NCI-H2081 (cell line): ENCODE measurements at places on chromosomes 5 and 9.

DNA sequence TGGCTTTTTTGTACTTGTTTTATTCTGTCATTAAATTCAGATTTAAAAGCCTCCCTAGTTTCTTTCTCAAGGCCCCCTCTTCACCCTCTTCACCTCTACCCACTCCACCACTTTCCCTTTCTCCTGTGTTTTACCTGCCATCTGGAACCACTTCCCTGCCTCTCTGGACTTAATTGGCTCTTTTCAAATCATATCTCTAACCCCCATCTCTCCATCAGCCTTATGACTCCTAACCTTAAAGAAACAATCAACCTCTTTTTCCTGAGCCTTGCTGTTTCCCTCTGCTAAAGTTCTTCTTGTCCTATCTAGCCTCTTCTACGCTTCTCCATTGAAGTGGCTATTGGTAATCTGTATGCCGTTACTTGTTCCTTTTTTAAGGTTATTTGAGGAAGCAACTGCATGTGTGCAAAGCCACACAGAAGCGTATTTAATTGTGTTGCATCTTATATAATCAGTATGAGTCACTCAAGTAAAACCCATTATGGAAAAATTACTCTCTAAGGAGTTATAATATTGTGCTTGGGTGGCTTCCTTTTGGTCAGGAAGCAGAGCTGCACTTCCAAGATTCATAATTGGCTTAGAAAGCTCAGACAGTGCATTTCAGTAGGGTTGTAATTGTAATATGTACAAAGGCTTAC lies 653.6 kb upstream of the ITGA1 start:
- no peak for DNase-seq

DNA sequence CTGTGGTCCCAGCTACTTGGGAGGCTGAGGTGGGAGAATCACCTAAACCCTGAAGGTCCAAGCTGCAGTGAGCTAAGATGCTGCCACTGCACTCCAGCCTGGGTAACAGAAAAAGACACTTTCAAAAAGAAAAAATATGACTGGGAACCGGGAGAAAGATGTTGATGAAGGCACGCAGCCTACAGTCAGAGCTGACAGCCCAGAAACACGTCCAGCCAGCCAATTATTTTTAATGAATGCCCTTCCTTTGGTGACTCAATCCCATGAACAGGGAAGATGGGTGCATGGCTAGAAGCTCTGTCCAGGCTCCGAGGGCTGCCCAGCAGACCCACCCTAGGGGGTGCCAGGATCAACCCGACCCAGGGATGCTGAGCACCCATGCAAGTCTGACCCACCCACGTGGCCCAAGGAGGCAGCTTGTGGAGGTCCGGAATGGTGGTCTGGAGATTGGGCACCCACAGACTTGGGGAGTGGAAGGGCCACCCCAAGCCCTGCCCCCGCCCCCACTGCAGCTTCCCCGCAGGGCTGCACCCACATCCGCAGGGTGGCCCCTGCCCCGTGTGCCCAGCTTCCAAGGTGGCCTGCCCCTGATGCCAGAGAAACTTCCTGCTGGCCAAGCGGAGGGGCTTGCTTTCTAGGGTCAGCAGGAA lies 51.0 kb downstream of the ADAMTS2 start:
- no peak for DNase-seq

DNA sequence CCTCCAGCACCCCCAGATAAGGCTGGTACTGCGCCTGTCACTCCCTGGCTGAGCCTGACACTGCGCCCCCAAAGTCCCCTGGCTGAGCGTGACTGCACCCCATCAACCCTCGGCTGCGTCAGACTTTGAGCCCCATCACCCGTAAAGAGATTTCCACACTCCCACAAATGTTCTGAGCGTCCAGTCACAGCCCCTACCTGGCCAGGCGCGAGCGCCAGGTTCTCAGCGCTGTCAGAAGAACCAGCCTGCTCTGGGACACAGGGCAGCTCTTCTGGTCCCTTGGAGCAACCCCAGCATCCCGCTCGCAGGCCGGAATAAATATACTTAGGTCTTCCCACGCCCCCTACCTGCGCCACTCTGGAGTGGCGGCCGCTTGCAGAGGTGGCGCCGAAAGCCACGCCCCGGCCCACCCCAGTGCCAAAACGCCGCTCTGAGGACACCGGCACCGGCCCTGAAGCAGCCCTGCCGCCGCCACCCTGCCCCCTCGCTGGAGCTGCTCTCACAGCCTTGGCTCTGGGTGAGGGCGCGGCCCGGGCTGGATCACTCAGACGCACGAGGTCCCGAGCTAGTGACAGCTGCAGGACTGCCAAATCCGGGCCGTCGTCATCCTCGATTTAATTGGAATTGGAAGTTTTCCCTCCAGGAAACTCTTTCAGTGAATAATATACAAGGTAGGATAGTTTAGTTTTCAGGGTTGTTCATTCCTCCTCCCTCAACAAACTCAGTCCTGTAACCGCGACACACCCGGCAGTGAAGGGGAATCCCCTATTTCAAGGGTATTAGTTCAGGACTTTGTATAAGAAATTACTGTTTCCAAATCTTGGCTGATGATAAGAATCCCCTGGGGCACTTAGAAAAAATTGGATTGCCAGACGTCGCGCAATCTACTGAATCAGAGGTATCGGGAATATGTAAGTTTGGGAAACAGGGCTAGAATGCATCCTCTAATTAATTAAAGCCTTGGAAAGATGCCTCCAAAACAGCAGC lies 1.2 kb upstream of the CEMIP2 start:
- DNase-seq = peak; percentile 64

DNA sequence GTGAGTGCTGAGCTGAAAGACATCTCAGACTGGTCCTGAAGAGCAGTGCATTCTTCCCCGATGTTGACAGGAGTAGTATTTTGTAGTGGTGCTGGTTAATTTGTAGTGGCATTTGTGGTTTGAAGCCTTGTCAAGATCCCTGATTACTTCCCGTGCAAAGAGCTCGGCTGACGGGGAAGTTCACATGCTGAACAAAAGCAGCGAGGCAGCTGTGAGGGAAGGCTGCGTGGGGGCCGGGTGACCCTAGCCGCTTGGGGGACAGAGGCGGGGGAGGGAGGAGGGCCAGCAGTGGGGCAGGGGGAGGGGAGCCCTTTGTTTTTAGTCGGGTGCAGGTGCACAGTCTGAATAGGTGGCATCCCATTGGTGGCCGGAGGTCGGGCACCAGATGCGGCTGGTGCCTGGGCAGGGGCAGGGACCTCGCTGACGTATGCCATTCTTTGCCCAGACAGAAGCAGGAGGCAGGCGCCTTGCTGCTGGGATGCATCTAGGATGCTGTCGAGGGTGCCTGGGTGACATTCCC lies 64.7 kb downstream of the CRB2 start:
- no peak for DNase-seq

DNA sequence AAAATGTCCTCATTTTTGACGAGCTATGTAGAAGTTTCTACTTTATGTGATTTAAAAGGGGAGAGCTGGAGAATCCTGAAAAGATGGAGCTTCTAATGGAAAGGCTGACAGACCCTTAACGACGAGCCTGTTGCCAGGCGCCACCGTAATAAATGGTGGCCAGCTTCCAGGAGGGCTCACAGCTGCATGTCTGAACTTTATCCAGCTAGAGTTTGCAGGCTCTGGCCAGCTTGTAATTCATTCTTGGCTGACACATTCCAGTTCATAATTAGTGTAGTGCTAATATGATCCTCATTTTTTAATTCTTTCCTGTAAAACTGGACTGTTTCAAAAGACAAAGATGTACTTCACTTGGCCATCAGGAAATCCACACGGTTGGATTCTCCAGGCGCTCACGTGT lies 246.7 kb downstream of the GAS1 start:
- DNase-seq = no peak

DNA sequence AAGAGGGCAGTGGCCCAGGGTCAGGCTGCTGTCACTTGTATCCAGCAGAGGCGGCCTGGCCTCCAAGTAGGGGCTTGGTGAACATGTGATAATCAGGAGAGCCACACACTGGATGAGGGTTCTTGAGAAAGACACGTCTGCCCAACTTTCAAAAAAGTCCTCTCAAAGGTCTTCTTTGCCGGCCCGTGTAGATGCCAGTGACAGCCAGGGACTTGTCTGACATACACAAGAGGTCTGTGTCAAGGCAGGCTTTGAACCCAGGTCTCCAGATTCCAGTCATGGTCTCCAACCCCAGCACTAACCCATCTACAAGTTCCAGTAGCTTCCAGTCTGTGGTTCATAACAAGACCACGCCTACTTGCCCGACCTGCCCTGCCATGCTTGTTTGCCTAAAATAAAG lies 7.9 kb upstream of the AMBP start:
- no peak for DNase-seq

DNA sequence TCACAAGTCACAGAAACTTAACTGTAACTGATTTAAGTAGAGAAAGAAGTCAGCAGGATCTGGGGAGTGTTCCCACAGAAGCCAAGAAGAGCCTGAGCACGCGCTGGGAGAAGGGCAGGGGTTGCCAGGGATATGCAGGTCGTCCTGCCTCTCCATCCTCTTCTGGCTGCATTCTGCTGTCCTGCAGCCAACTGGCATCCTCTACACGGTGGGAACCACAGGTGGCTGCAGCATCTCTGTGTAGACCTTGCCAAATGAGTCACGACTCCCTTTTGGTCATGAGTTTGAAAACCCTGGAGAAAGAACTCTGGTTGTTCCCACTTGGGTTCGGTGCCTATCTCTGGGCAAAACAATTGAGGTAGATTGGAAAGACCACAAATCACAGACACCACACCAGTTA lies 38.4 kb upstream of the PCA3 start:
- DNase-seq = peak; percentile 53

DNA sequence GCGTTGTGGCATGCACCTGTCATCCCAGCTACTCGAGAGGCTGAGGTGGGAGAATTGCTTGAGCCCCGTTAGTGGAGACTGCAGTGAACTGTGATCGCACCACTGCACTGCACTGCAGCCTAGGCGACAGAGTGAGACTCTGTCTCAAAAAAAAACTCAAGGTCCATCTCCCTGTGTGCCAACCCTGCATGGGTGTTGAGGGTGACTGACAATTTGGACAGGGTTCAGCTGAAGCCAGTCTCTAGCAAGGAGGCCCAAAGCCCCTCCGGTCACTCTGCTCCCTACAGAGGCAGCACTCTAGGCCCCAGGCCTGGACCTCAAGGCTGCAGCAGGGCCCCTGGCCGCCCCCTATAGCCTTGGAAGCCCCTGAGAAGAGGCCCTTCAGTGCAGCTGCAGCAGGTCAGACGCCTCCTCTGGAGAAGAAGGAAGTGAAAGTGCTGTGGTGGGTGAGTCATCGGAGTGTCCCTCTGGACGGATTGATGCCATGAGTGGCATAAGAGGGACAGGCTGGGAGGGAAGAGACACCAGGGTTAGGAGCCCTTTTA lies 39.2 kb upstream of the NEK6 start:
- DNase-seq = no peak

DNA sequence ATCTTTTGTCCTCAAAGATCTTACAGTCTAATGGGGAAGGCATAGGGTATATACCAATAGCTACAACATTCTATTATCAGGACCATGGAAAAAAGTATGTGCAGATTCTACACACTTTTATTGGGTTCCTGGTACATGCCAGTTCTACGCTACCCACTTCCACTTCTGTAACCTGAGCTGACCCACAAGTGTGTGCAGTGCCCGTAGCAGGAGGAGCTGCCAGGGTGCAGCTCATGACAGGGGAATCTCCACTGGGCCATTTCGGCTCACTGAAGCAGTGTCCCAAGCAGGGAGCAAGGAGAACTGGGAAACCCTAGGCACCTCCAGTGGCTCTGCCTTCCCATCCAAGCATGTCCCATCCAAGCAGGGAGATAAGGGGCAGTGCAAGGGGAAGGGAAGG lies 60.4 kb downstream of the FOXI1 start:
- DNase-seq = no peak

DNA sequence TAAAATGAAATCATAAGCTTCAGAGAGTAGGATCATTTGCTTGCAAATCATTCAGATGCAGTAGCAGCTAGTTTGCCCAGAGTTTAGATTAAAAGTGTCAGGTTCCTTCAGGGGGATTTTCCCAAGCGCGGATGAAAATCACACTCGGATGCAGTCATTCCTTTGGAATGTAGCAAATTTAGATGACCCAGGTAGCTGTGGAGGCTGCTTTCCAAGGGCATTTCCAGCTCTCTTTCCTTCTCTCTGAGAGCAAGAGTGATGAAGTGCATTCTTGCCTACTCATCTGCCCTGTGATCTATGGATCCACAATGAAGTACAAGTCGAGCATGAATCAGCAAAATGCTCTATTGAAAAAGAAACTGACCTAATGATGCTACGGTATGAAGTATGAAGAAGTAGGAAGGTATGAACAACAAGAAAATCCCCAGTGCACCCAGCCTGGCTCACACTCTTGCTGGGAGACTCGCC lies 200.2 kb downstream of the PLK2 start:
- no peak for DNase-seq

DNA sequence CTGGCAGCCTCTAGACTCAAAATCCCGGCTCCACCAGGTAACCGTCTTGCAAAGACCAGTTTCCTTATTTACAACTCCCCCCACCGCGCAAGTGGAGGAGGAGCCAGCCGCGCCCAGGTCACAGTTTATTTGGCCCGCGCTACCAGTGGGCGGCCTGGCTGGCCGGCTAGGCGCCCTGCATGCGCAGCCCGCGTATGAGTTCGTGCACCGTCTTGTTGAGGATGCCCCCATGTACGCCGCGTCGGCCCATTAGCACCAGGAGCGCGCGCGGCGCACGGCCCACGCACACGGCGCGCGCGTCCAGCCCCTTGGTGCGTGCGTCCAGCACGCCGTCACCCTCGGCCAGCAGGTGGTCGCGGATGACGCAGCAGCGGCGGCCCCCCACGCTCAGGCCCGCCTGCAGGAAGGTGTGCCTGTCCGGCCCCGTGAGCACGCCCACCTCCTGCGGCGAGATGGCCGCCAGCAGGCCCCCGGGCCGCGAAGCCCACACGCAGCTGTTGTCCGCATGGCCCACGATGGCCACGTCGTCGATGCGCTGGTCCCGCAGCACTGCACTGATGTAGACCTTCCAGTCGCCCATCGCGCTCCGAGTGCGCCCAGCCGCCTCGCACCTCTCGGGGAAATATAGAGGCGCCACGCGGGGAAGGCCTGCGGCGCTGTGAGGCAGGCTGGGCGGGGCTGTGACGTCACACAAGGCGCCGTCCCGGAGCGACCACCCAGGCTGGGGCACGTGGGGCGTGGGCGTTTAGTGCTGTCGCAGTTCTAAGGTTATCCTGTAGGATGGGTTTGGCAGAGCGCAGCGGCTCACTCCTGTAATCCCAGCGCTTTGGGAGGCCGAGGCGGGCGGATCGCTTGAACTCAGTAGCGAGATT lies at the start of gene PFN3:
Gene PFN3, minus strand, starts transcription at position 665 of the 872 bp plus-strand sequence. Its CDS starts 85 bp downstream, at position 580.
- DNase-seq = no peak

GRCh38 chr9:10443181-10443867 lies 169.5 kb downstream of the PTPRD start:
- no peak for DNase-seq

DNA sequence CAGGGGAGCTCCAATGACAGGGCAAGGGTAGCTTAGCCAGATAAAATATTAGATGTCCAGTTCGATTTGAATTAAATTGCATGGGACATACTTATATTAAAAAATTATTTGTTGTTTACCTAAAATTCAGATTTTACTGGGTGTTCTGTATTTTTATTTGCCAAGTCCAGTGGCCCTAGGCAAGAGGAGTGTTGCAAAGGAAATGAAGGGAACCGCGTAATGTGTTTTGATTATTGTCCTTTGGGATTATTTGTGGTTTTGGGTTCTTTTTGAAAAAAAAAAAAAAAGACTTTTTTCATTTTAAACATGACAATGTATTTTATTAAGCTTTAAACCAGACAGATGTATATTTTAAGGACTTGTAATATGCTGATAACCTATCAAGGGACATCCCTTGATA lies 179.3 kb downstream of the C9orf152 start:
- no peak for DNase-seq

- DNase-seq = no peak
Observed at GRCh38 chr9:28610339-28610738, 1037.1 kb upstream of the C9orf72 start.
